ENCODE measurements at places on chromosomes 2 and 18.

DNA sequence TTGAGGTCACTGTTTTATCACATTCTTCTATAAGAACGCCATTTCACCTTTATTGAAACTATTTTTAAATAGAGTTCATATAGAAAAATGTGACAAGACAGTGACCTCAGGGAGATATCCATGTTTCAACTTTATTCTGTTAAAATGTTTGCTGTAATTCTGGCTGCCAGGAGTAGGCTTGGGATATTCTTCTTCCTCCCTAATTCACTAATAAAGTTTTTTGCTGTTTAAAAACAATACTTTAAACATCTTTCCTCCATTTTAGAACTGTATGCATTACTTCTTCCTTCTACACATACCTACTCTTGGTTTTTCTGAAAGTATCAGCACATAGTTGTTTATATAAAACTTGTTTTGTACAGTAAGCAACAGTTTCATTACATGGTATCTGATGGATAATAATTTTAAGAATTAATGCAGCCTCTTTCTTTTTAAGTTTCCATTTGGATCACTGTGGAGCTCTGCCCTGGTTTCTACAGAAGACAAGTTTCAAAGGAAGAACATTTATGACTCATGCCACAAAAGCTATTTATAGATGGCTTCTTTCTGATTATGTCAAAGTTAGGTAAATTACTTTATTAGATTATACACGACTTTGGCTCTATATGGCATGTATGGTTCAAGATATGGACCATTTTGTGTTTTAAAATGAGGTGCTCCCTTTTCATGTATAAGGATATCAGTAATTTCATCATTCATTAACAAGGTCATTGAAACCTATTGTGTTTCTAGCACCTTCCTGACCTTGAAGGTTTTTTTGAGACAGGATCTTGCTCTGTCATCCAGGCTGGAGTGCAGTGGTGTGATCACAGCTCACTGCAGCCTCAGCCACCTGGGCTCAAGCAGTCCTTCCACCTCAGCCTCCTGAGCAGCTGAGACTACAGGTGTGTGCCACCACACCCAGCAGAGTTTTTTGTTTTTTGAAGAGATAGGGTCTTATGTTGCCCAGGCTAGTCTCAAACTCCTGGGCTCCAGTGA, 7.2 kb downstream of the CPSF3 start:
- DNase-seq: no peak

GRCh38 chr2:197086500-197086899, 160.0 kb upstream of the PGAP1 start:
- DNase-seq: no peak

GRCh38 chr2:6301426-6301825, 564.3 kb downstream of the CMPK2 start:
- no peak for DNase-seq

DNA sequence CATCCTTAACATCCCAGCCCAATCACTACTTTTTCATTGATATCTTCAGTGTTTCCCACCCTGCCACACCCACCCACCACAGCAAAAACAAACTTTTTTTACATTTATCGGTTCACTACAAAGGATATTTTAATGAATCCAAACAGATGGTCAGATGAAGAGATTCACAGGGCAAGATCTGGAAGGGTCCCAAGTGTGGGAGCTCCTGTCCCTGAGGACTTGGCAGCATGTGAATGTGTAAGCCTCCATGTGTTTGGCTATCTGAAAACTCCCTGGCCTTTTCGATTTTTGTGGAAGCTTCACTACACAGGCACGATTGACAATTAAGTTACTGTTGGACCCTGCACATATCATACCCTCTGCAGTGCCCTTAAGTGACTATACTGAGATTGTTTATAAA, 48.1 kb upstream of the CRIM1 start:
- DNase-seq: no peak

DNA sequence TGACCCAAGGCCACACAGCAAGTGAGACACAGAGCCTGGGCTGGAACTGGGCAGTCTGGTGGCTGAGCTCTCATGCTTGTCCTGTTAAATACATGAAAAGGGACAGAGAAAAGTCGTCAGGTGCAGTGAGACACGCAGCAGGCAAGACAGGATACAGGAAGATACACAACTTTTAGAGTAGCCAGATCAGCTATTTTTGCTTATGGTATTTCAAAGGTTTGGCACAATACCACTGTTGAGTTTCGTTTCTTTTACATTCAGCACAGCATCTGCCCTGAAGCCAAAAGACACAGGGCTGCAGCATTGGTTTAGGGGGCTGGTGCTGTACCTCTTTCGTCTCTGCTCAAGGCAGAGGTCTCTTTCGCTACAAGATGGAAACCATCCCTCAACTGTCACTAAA, 14.0 kb downstream of the FHL2 start:
- DNase-seq: no peak

GRCh38 chr2:72950558-72951255, 33.4 kb downstream of the EMX1 start:
- no peak for DNase-seq

- no peak for DNase-seq
Observed at GRCh38 chr18:77248873-77249568, 627 bp upstream of the GALR1 start.

GRCh38 chr2:205055251-205055650, 510.0 kb downstream of the PARD3B start:
- DNase-seq: no peak

DNA sequence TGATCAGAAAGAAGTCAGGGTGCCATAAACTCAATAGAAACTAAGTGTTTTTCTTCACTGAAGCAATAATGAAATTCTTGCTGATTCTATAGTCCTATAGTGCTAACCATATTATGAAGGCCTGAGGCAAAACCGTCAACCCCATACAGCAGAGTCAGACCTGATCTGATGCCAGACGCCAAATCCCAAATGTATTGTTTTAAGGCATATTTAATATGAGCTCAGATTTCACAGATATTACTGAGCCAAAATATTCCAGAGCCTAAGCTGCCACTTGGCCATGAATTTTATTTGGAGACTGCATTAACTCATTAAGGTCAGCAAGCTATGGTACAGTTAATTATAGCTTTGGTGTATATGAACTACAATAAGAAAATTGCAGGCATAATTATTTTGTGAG, 53.4 kb downstream of the SCN1A start:
- DNase-seq: no peak
